ENCODE measurements at places on chromosomes 11 and 22.

- no peak for DNase-seq
Measured at GRCh38 chr11:1501421-1502167, 15.0 kb upstream of the MOB2 start.

- peak; percentile 49 for DNase-seq
Measured at GRCh38 chr11:59754859-59755700, at the start of gene STX3. STX3 (plus strand) TSS chr11:59755376; CDS start chr11:59755606, 230 bp downstream.

DNA sequence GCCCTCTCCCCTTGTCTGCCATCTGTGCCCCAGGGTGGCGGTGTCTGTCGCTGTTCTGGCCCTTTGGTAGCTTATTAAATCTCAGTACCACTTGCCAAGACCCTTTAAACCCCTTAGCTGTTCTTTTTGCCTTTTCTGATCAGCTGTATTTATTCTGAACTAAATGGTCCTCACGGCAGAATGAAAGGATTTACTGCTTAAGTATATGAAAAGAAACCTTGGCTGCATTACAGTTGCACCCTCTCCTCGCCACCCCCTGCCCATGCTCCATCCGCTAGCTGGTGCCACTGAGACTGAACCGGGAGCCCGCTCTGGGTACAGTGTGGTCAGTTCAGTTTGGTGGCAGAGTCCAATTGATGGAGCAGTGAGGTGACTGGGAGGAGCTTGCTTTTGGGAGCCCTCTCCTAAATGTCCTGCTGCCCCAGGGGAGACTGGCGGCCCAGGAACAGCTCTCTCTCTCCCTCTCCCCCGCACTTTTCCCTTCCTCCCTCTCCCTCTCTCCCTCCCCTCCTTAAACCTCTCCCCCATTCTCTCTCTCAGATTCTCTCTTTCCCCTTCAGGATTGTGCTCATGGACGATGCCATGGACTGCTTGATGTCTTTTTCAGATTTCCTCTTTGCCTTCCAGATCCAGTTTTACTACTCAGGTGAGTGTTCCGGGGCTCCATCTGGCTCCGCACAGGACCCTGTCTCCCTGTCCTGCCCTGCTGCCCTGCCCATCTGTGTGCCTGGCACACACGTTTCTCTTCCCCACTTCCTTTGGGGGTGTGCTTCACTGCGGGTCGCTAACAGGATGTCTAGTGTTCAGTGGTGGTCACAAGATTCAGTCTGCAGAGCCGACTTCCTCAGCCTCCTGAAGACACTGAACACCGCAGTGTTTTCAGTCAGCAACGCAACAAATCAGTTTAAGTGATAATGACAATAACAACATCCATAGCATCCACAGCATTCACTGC is 21.8 kb downstream of the ARFGAP2 start:
- DNase-seq, result no peak

DNA sequence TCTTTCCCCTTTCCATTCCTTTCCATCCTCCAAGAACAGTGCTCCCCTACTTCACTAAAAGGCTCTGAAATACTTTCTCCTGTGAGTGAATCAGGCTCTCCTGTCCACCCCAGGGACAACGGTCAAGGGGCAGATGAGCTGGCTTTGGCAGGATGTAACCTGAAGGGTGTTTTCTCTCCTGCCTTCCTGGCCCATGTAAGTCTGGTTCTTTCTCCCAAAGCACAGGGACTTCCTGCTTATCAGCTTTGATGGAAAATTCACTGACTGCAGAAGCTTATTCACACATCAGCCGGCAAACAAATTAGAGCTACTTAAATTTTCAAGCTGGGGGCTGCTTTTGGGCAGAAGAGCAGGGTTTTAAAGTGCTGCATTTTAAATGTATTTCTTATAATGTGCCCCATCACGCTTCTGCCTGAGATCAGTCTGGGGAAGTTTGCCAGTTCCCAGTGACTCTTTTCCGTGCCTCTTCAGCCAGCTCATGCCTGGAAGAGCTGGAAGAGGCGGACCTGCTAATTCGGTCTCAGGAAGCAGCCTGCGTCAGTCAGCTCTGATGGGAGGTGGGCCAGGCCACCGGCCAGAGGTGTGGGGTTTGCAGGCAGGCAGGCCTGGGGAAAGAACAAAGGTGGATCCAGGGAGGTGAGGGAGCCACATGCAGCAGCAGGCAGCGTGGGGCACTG is 140.4 kb upstream of the TBCEL start:
- peak; percentile 62 for DNase-seq
